ENCODE measurements at places on chromosomes 2 and 18.

DNA sequence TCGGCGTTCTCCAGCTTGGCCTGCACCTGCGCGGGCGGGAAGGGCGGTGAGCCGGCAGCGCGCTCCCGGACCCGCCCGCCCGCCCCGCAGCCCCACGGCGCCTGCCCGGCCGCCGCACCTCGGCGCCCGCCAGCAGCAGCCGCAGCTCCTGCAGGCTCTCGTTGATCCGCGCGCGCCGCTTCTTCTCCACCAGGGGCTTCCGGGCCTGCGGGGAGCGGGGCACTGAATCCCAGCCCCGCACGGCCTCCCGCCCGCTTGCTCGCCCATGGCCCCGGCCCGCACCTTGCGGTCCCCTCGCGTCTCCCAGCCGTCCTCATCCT lies 335 bp downstream of the HES6 start:
- DNase-seq: no peak

- DNase-seq: no peak
Measured at GRCh38 chr2:67713376-67713775, 316.2 kb downstream of the ETAA1 start.

- DNase-seq: peak; percentile 69
Measured at GRCh38 chr2:61853086-61853846, 594 bp downstream of the FAM161A start.

- DNase-seq: peak; percentile 67
Measured at GRCh38 chr2:20326163-20326780, 24.4 kb downstream of the PUM2 start.

GRCh38 chr2:55169915-55170314 lies 62.2 kb downstream of the CLHC1 start:
- no peak for DNase-seq

DNA sequence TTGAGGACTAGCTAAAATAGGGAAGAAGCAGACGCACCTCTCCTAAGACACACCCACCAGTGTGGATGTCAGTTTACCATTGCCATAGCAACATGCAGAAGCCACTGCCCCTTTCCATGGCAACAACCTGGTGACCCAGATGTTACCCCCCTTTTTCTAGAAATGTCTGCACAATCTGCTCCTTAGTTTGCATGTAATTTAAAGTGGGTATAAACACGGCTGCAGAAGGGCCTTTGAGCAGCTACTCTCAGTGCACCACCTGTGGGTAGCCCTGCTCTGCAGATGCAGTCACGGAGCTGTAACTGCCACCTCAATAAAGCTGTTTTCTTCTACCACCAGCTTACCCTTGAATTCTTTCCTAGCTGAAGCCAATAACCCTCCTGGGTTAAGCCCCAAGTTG lies 87.1 kb downstream of the FBXO15 start:
- DNase-seq: no peak

DNA sequence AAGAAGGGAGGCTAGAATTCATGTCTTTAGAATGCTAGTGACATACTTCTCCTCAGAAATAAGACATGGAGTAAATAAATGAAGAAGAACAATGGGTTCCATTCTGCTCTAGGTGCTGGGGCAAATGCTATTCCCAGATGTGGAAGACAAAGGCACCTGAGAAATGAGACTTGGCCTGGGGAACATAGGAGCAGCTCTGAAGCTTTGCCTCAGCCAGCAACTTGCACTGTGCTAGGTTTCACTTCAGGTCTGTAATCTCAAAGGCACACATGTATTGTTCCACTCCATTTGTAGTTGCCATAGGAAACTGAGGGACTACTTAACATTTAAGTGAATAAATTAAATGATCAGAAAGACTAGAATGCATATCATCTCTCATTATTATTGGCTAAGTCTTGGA lies 538.9 kb upstream of the REG3G start:
- DNase-seq: no peak
